ENCODE measurements at places on chromosomes 2 and 18. TPM values are rescaled to one million over a fixed set of nuclear protein-coding genes. Genes with fewer than 3 reads are reported as not detected.

The CKAP2L gene
- total RNA-seq, result 14.2 TPM

The MPP4 gene
- total RNA-seq, result not detected

The PRSS56 gene
- 0.27 TPM for total RNA-seq

The MTHFD2 gene
- 187 TPM for total RNA-seq

The VPS54 gene
- 16.3 TPM for total RNA-seq

The ELAC1 gene
- 4.5 TPM for total RNA-seq

The ZFP36L2 gene
- 31.5 TPM for total RNA-seq

The HRH4 gene
- total RNA-seq, result 0.02 TPM

The NT5C1B gene
- not detected for total RNA-seq

The MDH1B gene
- total RNA-seq, result 1.2 TPM

The C2orf80 gene
- not detected for total RNA-seq

The QPCT gene
- total RNA-seq, result 17.2 TPM

The DNAJC5G gene
- not detected for total RNA-seq

The USP34 gene
- total RNA-seq, result 53.1 TPM

The FBXO36 gene
- 1.2 TPM for total RNA-seq

The VAMP8 gene
- total RNA-seq, result 15.8 TPM

The PLEKHH2 gene
- 0.73 TPM for total RNA-seq

The PDE1A gene
- total RNA-seq, result not detected

The LYG2 gene
- total RNA-seq, result 0.17 TPM

The TUBB8B gene
- total RNA-seq, result not detected

The CYP27A1 gene
- total RNA-seq, result 0.10 TPM

The PRKAG3 gene
- not detected for total RNA-seq

The STK39 gene
- 10.7 TPM for total RNA-seq

The PAX8 gene
- 1.1 TPM for total RNA-seq

The SETBP1 gene
- 0.58 TPM for total RNA-seq

The FOXI3 gene
- not detected for total RNA-seq

The MC4R gene
- not detected for total RNA-seq

The CAB39 gene
- 53.9 TPM for total RNA-seq

The PSMD14 gene
- total RNA-seq, result 125 TPM

The COL4A3 gene
- 1.1 TPM for total RNA-seq

The PTGR3 gene
- 16.6 TPM for total RNA-seq

The SERPINB13 gene
- not detected for total RNA-seq

The GFPT1 gene
- 26.2 TPM for total RNA-seq

The HPCAL1 gene
- 121 TPM for total RNA-seq

The FAM124B gene
- 0.06 TPM for total RNA-seq

The ACTG2 gene
- 0.17 TPM for total RNA-seq

The GALNT3 gene
- not detected for total RNA-seq

The EPC2 gene
- total RNA-seq, result 11.1 TPM

The TUBA3E gene
- not detected for total RNA-seq

The PROKR1 gene
- total RNA-seq, result not detected

The TMEFF2 gene
- 0.26 TPM for total RNA-seq

The OR6B2 gene
- not detected for total RNA-seq

The PDIA6 gene
- total RNA-seq, result 355 TPM

The ATG16L1 gene
- total RNA-seq, result 48.6 TPM

The MOCOS gene
- 2.7 TPM for total RNA-seq

The PRKCE gene
- total RNA-seq, result 9.3 TPM

The NT5DC4 gene
- not detected for total RNA-seq

The CD8B2 gene
- not detected for total RNA-seq

The HOXD13 gene
- total RNA-seq, result 0.15 TPM

The EMILIN2 gene
- 14.4 TPM for total RNA-seq

The MRPL30 gene
- total RNA-seq, result 33.8 TPM

The PCARE gene
- total RNA-seq, result not detected

The PUS10 gene
- 2.3 TPM for total RNA-seq

The LIMS4 gene
- total RNA-seq, result 0.56 TPM

The MGAT5 gene
- total RNA-seq, result 13.7 TPM

The ALPI gene
- total RNA-seq, result not detected

The NPPC gene
- total RNA-seq, result 0.40 TPM

The ZDBF2 gene
- total RNA-seq, result 1.2 TPM

The PLB1 gene
- 2.6 TPM for total RNA-seq

The PLGLB2 gene
- total RNA-seq, result 0.16 TPM
